Cerebellum (tissue), 4 donors: ENCODE measurements at places on chromosomes 4 and X. TPM values are rescaled to one million over a fixed set of nuclear protein-coding genes. Genes with fewer than 3 reads are reported as not detected.
A peak's percentile ranks its signal among the peaks of the same experiment; 100 is the strongest.

CPLX1 gene
- total RNA-seq: 3.4 TPM

PNMA3 gene
- total RNA-seq: 8.1 TPM

- DNase-seq: no peak
Measured at GRCh38 chrX:132231587-132231986, 12.3 kb upstream of the RAP2C start.

DNA sequence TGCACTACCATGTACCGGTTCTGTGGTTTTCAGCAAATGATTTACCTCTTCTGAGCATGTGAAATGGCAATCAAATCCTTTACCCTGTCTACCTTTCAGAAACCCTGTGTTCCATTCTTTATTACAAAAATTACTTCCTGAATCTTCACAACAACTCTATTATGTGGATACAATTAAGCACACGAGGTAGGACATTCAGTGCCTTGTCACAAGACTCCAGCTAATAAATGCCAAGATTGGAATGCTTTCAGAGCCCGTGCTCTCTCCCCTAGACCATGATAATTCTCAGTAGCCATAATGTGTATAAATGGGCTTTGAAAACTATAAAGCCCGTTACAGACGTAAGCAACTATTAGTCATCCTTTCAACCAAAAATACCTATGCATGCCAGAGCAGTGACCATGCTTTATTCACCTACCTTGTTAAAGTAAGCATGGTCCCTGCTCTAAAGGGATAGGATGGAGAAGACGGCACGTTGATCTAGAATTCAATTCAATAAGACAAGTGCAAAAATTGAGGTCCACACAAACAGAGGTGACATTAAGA, 2.4 kb downstream of the RXFP1 start:
- DNase-seq: no peak

DNA sequence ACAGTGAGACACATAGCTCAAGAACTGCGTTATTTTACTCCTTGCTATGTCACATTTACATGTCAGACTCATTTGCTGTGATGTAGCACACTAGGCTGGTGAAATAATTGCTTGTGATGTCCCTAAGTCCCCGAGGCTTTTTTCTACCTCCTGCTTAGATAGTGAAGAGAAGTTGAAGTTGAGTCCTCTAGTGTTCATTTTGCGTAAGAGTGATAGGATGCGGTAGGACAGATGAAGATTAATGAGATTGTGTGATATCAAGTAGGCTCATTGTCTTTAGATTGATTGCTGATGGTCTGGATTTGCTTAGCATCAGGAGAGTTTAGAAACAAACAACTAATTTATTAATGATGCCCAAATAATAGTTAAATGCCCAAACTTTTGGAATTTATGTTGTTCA, 173.6 kb upstream of the NUDT6 start:
- no peak for DNase-seq

DUSP9 gene
- total RNA-seq: 0.45 TPM

GRCh38 chrX:43003204-43003565, 225.2 kb upstream of the PPP1R2C start:
- no peak for DNase-seq

EGF gene
- 0.45 TPM for total RNA-seq

GRCh38 chr4:96916711-96917110, 1076.8 kb downstream of the PDHA2 start:
- DNase-seq: no peak

DNA sequence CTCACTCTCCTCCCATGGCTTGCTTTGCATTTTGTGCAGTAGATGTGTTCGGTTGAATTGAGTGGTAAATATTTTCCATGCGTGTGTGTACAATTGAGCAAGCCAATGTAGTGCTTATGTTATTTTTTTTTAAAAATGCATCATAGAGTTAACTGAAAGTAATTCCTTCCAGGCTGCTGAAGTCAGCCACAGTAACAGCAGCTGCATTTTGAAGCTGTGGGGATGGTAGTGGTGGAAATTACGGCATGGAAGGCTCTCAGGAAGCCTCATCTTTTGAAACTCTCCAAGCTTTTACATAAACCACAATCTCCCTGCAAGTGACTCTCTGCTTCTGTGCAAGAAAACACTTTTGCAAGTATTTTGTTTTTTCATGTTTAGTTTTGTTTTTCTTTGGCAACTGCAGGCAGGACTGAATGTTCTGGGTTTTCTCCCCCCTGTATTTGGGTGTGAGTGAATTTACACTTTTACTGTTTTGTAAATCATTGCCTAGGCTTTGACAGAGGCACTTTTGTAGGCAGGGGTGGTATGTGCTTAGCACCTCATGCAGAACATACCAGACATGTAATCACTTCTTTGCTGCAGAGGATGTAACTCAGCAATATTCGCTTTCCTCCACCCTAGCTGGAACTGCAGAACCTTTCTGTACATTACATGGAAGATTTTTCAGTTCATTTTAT, 56.2 kb downstream of the LRRC66 start:
- DNase-seq: no peak

DNA sequence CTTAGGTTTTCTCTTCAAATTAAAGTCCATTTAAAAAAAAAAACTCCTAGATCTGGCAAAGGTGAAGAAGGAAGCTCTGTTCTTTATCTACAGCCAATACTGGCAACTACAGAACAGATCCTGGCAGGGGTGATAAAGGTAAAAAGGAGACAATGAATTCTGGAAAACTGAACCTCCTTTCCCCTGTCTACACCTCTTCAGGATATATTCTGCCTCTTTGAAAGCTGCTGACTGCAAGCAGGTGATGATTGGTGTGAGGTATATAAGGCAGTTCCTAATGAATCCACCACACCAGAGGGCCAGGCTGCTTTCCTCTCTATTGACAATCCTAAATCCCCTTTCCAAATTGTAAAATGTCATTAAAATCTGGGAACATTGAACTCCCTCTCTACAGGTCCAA, 370.1 kb downstream of the PPP3CA start:
- DNase-seq: peak; percentile 55

ASMT gene
- 0.45 TPM for total RNA-seq

EGFL6 gene
- 2.8 TPM for total RNA-seq

- no peak for DNase-seq
Measured at GRCh38 chrX:56812515-56813105, 83.6 kb downstream of the NBDY start.

GRCh38 chr4:152485726-152486276, 50.1 kb downstream of the FBXW7 start:
- DNase-seq: no peak

MRPL1 gene
- total RNA-seq: 30.0 TPM

DNA sequence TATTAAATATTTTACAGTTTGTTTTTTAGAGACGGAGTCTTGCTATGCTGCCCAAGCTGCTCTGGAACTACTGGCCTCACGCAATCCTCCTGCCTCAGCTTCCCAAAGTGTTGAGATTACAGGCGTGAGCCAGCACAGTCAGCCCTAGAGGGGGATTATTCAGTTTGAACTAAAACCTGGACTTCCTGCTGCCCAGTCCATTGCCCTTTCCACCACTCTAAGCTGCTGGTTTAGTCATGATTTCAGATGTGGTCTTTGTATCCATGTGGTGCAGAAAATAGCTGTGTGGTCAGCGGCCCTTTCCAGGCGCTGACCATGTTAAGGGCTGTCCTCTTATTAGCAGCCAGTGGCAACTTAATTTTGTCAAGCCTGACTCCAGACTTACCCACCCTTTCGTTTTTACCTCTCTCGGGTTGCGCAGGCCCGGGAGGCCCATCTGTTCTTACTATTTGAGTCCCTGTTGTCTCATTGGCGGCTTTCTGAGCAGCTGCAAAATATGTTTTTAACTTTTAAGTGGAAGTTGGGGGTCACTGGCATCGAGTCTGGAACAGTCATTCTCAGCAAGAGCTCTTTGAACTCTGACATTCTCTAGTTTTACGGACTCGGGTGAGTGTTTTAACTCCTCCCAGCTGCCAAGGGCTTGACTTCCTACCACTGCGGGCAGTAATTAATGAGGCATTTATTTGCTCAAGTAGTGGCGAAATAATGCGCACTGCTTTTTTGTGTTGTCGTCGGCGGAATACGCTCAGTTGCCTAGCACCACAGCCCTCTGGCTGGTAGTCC, 773 bp upstream of the VMA21 start:
- no peak for DNase-seq

IGFBP7 gene
- 26.9 TPM for total RNA-seq

- no peak for DNase-seq
Measured at GRCh38 chr4:122914938-122915337, 7.5 kb downstream of the NUDT6 start.

GRCh38 chrX:23365541-23365940, 30.9 kb downstream of the PTCHD1 start:
- peak; percentile 20 for DNase-seq

DNA sequence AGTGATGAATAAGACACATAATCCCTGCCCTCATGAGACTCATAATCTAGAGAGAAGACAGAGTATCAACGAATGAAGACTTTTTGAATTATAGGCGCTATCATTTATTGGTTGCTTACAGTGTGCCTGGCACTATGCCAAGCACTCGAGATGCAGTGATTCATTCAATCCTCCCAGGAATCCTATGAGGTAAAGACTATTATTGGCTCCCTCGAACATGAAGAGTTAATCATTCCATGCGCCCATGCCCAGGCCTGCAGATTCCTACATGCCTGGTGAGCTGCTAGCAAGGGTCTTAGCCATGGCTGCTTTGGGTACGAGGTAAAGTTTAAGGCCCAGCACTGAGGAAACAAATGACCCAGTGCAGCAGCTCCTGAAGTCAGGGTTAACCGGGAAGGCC, 47.0 kb downstream of the TEX13B start:
- DNase-seq: no peak

ZNF182 gene
- 6.5 TPM for total RNA-seq

HGFAC gene
- 4.2 TPM for total RNA-seq

DNA sequence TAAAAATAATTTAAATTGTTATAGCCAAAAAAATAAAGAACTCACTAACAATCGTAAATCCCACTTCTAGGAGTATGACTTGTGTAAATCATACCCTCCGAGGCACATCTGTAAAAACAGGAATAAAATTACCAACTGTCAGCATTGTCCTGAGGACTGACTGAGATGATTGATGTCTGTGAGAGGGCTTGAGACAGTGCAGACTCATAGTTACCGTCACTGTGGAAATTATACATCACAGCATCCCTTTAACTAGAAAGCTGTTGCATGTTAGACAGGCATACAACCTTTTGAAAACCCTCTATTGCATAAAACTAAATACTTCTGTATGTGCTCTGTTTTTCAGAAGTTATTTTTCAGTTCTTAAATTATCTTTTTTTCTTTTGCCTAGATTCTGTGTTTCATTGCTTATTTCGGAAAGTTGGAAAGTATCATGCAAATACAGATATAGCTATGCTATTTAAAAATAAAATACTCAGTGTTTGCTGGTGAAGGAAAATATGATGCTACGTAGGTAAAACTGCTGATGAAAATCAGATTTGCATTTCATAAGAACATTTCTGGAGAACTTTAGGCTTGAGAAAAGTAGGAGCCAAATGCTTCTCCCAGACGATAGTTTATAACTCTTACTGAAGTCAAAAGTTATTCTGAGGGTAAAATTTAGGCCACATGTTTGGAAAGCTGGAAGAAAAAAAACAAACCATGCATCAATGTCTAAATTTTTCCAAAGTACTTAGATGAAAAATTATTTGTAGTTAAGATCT, 13.6 kb upstream of the RBPJ start:
- DNase-seq: no peak

UGT2B15 gene
- total RNA-seq: not detected

MGAT4D gene
- not detected for total RNA-seq

MAGEA12 gene
- total RNA-seq: not detected

PNMA6E gene
- not detected for total RNA-seq

MED12 gene
- 27.3 TPM for total RNA-seq

DNA sequence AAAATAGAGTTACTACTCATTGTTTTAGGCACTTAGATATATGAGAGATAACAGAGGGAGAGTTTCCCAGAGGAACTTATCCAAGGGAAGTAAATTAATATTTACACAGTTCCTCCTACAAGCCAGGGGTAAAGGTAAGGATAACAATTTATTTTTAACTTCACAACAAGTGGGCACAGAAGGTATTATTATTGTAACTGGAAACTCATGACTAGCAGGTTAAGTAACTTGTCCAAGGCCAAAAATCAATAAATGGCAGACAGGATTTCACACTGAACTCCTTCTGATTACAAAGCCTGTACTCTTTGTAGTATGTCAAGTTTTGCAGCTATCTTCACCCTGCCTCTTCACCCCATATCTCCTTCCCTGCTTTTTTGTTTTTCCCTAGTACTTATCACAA, 46.9 kb upstream of the F8A3 start:
- no peak for DNase-seq

- peak; percentile 51 for DNase-seq
Measured at GRCh38 chr4:242121-242848, 63.0 kb downstream of the ZNF732 start.

DNA sequence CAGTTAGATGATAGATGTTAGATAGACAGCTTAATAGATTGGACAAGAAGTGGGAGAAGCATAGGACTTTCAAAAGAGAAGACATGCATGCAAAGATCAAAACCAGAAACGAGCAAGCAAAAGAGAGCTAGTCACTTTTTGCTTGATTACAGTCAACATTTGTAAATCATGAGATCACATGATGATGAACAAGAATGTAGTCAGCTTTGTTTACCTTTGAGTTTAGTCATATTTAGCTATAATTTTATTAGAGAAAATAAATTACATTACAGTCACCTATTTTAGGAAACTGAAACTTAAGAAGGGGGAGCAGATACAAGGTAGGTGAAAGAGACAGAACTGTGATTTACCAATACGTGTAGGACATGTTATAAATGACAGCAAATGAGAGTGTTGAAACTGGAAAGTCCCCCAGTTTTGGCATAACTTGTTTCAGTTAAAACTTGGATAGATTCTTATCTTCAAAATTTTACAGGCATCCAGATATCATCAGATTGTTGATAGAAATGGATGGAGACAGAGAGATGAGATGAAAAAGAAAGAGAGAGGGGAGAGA, 1083.1 kb upstream of the PCDH10 start:
- DNase-seq: no peak

OPRPN gene
- total RNA-seq: not detected

DNA sequence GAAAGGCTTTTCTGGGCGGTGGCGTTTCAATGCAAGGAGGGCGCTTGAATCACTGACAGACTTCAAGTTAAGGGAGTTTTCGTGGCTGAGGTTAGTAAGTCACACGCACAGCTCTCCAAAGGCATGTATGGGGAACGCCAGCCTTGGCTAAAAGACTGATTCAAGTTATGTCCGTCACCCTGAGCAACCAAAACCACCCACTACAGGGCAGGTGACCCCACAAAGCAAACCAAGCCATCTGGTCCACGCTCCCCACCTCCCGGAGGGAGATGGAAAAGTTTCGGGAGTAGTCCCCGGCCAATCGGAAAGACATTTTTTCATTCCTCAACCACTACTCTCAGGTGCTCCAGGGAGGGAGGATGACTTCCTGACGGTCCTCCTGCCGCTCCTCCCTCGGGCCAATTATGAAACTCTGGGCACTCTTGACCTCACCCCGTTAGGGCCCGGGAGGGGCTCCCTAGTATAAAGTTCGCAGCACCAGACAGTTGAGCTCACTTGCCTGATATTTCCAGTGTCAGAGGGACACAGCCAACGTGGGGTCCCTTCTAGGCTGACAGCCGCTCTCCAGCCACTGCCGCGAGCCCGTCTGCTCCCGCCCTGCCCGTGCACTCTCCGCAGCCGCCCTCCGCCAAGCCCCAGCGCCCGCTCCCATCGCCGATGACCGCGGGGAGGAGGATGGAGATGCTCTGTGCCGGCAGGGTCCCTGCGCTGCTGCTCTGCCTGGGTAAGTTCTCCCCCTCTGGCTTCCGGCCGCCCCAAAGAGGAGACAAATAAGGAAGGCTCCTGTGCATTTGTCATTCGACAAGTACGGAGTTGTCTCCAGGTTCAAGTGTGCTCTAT, at the start of gene EREG:
EREG (plus strand) TSS at position 494 of the 840 bp plus-strand sequence; CDS start at position 658, 164 bp downstream.
- no peak for DNase-seq

GRCh38 chr4:83128240-83128929, 13.9 kb upstream of the PLAC8 start:
- no peak for DNase-seq
